ENCODE measurements at places on chromosomes 3 and 15. TPM values are rescaled to one million over a fixed set of nuclear protein-coding genes. Genes with fewer than 3 reads are reported as not detected.

GRCh38 chr3:108879915-108880314 is 57.3 kb downstream of the TRAT1 start:
- no peak for DNase-seq

GRCh38 chr3:159234306-159234705 is 432.5 kb downstream of the MFSD1 start:
- no peak for DNase-seq

DNA sequence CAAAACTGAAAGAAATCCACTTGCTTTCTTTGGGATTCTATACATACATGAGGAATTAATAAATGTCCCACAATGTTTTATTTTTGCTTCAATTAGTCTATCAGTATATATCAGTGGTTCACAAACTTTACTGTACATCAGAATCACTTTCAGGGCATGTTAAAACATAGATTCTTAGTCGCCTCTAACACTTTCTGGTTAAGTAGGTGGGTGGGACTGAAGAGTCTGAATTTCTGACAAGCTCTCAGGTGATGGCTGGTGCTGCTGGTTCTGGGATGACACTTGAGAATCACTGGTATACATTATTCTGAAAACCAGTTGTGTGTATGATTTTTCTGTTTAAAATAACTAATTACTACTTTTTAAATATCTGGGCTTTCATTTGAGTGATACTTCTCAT is 393.3 kb downstream of the TBC1D5 start:
- no peak for DNase-seq

DNA sequence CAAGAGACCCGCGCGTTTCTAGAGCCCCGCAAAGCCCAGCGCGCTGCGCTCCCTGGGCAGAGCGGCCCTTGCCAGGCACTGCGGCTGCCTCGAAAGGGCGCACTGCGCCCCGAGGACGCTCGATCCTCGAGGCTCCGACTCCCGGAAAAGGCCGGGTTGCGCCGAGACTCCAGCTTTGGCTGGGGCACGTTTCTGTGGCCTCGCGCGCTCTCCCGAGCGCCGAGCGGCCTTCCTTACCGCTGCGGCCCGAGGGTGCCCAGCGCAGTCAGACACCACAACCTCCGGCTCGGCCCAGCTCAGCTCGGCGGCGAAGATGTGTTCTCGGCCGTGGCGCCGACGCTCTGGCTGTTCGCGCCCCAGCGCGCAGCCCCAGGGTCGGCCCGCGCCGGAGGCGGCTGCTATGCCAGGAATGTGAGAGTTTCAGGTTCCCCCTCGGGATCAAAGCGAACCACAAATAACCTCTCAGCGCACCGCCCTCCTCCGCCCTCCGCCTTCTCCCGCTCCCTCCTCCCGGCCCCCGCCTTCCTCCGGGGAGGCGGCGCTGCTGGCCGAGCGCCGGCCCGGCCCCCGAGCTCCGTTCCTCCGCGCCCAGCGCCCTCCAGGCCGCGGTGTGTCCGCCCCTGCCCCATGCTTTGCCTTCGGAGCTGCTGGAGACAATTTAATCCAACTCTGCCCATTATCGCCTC is at the start of gene AMOTL2:
Gene AMOTL2, minus strand, starts transcription at position 343 of the 686 bp plus-strand sequence. CDS start 3,014 bp downstream, outside the sequence.
- no peak for DNase-seq

GRCh38 chr3:155646669-155647068 is 98.2 kb downstream of the PLCH1 start:
- no peak for DNase-seq

DNA sequence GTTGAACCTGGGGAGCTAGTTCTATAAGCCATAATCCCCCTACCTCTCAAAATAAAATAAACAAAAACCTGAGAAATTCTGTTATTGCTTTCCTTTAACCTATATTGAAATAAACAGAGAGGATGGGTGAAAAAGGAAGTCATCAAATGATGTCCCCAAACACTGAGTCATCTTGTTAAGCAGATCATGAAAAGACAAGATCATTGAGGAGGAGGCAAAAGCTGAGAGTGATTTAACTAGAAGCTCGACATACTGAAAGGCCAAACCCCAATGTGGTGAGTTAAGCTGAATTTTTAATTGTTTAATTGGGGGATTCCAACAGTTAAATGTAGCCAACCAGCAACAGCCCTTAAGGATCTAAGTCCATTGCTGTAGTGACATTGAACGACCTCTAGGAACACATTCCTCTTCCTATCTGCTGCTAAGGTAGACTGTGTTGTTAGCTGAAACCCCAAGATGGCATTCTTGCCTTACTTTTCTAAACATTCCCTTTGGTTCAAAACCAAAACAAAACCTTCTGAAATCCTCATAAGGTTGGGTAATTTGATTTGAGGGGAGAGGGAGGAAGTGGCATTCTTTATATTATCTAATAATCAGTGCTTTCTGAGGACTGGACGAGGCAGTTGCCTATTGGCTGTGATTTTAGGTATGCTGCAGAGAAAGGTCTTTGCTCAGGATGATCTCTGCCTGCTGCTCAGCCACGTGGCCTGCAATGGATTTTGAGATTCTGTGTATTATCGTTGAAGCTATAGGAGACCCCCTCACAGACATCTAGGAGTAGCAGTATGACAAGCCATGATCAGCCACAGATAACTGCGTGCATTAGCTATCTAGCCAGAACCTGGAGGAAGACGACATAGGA is 62.7 kb upstream of the BNIP2 start:
- DNase-seq: peak; percentile 9

The RASL12 gene
- total RNA-seq: 18.8 TPM

The CD80 gene
- total RNA-seq: 0.20 TPM

The SST gene
- total RNA-seq: 29.2 TPM

The CCDC9B gene
- 3.0 TPM for total RNA-seq

DNA sequence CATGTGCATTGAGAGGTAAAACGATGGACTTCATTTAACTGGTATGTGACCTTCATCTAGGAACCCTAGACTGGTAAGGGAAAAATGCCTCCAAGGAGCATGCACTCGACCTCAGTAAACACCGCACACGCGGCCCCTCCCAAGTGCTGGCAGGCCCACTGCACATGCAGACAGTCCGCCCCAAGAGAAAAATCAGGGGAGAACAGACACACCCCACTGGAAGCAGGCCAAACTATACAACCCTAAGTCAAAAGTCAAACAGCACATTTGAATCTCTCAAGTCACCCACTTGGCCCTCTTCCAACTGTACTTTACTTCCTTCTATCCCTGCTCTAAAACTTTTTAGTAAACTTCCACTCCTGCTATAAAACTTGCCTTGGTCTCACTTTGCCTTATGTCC is 250.1 kb upstream of the HES1 start:
- no peak for DNase-seq

The SUCNR1 gene
- total RNA-seq: 0.44 TPM

Data from spinal cord (tissue), 10 donors.